ENCODE measurements at places on chromosomes 5 and 9.

GRCh38 chr9:108039493-108039892 lies 549.9 kb upstream of the KLF4 start:
- DNase-seq: no peak

DNA sequence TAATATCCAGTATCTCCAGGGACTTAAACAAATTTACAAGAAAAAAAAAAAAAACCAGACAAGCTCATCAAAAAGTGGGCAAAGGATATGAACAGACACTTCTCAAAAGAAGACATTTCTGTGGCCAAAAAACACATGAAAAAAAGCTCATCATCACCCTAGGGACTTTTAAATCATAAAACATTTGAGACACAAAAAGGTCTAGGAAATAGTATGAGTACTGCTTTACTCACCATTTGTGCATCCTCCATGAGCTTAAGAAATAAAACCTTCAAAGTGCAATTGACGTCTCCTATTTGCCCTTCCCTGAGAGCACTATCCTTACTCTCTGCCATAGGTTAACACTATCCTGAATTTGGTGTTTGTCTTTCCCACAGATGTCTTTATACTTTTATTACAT lies 193.7 kb upstream of the NREP start:
- DNase-seq: no peak

DNA sequence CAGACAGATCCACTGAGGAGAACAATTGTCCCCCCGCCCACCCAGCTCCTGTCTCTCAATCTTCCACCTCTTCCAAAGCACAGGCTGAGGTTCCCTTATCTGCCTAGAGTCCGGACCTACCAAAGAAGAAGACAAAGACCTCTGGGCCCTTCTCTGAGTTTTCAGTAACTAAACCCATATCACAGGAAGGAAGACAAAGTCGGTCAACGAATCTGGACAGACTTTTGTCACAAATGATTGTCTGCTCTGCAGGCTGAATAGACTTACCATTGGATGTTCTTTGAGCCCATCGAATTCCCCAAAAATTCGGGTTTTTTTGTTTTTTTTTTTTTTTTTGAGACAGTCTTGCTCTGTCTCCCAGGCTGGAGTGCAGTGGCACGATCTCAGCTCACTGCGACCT lies 58.0 kb downstream of the C9orf50 start:
- DNase-seq: no peak

DNA sequence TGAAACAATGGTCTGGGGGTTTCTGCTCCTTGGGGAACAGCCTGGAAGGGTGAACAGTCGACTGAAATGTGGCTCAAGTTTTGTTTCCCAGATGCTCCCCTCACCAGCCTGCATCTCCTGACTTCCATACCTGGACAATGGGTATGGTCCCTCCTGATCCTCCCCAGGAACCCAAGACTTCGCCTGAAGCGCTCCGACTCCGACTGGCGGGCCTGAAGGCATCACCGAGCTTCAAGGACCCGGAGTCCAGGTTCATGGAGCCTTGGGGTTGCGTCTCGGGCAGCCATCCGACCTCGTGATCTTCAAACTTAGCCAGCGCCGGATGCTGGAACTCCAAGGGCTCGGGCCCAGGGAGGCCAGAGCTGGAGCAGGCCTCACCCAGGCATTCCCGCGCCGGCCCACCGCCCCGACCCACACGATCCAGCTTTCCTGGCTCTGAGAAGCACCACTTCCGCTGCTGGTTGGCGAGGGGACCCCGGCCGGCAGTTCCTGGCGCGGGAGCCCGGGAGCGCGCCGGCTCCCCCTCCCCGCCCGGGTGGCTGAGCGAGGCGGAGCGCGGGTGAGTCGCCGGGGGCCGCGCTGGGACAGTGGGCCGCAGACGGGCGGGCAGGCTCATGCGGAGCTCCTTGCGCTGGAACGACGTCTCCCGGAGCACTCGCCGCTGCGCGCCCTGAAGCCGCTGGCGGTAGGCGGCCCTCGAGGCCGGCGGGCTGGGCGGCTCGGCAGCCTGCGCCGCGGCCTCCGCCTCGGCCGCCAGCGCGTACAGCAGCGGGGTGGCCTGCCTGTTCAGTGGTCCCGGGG lies 5.2 kb downstream of the SHROOM1 start:
- DNase-seq: no peak

DNA sequence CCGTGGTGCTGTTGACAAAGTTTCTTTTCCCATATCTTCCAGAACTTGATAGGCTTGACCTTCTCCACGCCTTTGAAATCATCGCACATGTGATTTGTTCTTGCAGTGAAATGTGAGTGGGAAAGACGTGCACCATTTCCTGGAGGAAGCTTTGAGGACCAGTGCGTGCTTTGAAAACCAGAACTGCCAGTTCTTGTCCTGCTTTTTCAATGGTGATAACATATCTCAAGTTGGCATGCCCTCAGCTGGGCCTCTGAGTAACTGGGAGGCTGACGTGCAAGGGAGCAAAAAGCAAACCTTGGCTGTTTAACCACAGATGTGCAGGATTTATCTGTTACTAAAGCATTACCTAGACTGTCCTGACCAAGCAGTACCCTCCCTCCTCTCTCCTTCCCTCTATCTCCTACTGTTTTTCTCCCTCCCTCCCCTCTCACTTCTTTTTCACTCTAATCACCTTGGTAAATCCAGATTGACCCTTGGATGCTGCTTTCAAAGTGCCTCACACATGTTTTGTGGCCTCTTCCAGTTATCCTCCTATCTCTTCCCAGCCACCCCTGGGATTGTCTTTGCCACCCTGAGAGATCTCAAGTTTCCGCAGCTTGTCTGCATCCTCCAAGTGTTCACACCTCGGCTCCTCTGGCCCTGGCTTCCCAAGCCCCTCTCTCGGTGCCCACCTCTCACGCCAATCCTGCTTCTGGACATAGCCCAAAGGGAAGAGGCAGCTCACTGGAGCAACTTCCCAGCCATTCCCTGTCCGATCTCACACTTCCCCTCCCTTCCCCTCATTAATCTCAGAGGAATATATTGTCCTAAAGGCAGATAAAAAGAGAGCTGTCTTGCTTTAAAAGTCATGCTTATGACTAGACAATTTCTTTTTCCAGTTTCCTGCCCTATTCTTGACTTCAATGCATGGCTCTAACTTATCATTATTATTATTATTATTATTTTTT lies 198.3 kb downstream of the ERCC6L2 start:
- DNase-seq: no peak

- DNase-seq: no peak
Measured at GRCh38 chr5:123549256-123549904, 37.4 kb downstream of the CSNK1G3 start.

- DNase-seq: no peak
Measured at GRCh38 chr9:35728041-35728971, 3.7 kb downstream of the TLN1 start.

GRCh38 chr5:64887910-64888309 lies 119.2 kb downstream of the CWC27 start:
- DNase-seq: no peak

- DNase-seq: peak; percentile 39
Measured at GRCh38 chr9:131545003-131545785, at the start of gene PRRT1B. TSS of gene PRRT1B (plus strand) at chr9:131545523. CDS start at chr9:131545616, 93 bp downstream.

- DNase-seq: no peak
Measured at GRCh38 chr5:109049565-109049964, 301.9 kb downstream of the FER start.

DNA sequence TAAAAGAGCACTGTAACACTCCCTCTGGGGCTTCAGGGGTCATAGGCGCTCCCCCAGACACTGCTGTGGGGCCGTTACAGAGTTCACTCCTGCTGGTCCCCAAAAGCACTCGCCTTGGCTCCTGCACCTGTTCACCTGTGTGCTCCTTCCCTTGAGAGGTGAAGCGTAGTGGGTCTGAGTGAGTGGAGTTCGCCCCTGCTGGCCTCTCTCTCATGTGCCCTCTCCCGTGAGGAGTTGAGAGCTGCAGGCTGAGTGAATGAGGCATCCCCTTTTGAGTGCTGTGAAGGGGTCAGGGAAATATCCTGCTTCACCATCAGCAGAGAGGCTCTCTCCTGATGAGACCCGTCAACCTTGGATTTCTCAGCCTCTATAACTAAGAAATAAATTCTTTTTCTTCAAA lies 134.6 kb upstream of the TUT7 start:
- no peak for DNase-seq

DNA sequence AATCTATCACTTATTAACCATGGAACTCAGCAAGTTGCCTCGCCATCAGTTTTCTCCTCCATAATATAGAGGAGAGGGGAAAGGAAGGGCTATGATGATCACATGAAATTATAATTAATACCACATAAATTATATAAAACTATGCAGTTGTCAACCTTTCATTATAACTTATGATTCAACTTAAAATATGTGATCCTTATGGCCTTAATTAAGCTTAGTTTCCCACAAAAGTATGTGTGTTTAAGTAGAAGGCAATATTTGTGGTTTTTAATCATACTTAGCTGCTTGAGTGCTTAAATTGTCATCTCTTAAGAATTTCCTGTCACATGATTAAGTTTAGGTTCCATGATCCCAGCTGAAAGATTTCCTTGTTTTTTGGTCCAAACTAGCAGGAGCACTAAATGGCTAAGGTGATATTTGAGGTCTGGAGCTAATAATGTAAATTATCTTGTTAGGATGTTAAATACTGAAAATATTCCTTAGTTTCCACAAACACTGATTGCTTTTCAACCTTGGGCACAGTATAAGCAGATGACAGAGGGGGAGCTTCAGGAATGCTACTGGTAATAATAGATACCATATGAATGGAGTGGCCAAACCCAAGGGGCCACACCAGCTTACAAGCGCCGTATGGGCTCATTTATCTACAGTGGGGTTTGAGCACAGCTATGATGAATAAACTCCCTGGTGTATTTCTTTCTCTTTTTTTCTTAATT lies 26.4 kb upstream of the F2R start:
- no peak for DNase-seq

GRCh38 chr5:9151684-9152427 lies 394.0 kb downstream of the SEMA5A start:
- DNase-seq: no peak

GRCh38 chr9:111897601-111898137 lies 1.1 kb downstream of the UGCG start:
- DNase-seq: peak; percentile 57

DNA sequence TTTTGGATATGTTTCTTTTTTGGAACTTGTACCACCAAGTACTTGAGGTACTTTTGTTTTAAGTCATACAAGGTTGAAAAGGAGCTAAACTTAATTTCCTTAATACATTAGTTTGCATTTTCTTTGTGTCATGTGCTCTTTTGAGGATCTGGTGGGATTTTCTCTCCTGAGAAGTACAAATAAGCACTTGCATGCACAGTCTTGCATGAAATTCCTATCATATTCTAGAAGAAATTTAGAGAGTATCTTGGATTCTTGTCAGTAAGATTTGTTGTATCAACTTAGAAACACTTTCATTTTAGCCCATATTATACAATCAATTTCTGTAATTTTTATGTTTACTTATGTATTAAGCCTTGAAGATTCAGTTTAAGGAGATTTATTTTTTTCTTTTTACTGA lies 64.9 kb downstream of the CCNH start:
- no peak for DNase-seq

GRCh38 chr9:19119246-19119645 lies 8.0 kb downstream of the PLIN2 start:
- DNase-seq: no peak

- DNase-seq: no peak
Measured at GRCh38 chr9:87501806-87502205, 4.1 kb downstream of the DAPK1 start.

DNA sequence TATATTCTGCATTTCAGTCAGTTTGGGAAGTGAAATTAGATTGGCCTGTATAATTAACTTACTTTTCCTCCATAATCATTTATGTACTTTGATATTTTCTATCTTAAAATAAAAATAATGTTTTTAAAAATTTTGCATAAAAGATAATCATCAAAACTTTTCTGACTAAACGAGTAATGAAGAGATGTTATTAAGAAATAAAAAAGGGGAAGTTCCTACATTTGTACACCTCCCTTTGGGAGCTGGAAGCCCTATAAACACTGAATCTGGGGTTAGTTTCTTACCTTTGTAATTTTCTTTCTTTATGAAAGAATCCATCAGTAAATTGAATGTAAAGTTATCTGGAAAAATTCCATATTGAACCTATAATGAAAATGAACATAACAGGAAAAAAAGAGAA lies 86.2 kb downstream of the MRPS27 start:
- DNase-seq: no peak

- DNase-seq: no peak
Measured at GRCh38 chr5:39696672-39697398, 272.1 kb upstream of the DAB2 start.

GRCh38 chr5:97162045-97162444 lies 19.6 kb upstream of the LIX1 start:
- peak; percentile 63 for DNase-seq

- DNase-seq: no peak
Measured at GRCh38 chr9:21729648-21730047, 72.8 kb upstream of the MTAP start.

GRCh38 chr9:36530224-36530623 lies 42.5 kb upstream of the MELK start:
- no peak for DNase-seq

- DNase-seq: no peak
Measured at GRCh38 chr5:5765066-5765850, 342.8 kb downstream of the ICE1 start.

DNA sequence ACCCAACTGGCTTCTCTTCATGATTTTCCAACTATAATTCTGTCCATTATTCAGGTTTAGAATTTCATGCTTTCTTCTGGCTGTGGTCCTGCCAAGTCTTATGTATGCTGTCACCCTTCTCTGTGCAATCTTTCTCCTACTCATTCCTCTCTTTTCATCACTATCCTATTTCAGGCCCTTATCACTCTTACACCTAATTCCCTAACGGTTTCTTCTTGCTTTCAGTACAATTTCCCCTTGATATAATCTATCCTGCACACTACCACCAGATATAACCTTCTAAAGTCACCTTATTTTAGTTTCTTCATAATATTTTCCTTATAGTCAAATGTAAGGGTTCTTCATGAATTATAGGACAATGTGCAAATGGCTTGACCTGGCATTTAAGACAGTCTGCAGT lies 436.2 kb downstream of the RAB3C start:
- DNase-seq: no peak

- DNase-seq: no peak
Measured at GRCh38 chr9:20620650-20621470, 1.4 kb downstream of the MLLT3 start.

DNA sequence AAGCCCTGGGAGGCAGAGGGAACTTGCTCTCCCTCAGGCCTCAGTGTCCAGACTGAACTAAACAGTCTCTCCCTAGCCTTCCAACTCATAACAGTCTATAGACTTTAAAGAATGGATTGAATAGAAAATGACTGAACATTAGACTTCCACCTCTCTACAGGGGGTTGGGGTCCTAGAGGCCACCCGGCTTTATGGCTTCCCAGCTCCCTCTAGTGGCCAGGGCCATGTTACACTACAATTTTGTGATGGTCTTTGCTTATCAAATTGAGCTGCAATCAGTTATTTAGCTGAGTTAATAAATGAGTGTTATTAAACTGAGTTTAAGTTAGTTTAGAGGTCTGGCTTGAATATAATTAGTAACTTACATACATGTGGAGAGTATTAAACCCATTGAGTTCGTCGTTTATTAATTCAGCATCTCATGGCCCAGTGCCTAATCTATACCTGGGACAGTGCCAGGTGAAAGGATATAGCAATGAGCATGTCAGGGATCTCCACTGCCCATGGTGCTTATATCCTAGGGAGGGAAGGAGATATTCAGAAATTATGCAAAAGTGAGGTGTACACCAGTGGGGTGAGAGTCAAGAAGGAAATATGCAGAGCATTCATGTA lies 105.2 kb downstream of the SH3TC2 start:
- peak; percentile 22 for DNase-seq
